ENCODE measurements at places on chromosomes 3 and 15.

DNA sequence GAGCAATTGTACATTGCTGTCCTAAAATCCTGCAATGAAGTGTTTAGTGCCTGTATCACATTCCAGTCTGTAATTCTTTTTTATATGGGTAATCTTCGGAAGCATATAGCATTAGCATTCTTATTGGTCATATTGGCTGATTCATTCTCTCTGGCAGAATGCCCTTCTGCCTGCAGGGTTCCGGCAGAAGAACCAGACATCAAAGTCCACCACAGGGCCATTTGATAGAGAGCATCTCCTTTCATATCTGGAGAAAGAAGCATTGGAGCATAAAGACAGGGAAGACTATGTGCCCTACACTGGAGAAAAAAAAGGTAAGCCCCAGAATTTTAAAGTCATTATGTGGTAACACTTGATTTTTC, 39.6 kb downstream of the TMOD3 start:
- DNase-seq = no peak

DNA sequence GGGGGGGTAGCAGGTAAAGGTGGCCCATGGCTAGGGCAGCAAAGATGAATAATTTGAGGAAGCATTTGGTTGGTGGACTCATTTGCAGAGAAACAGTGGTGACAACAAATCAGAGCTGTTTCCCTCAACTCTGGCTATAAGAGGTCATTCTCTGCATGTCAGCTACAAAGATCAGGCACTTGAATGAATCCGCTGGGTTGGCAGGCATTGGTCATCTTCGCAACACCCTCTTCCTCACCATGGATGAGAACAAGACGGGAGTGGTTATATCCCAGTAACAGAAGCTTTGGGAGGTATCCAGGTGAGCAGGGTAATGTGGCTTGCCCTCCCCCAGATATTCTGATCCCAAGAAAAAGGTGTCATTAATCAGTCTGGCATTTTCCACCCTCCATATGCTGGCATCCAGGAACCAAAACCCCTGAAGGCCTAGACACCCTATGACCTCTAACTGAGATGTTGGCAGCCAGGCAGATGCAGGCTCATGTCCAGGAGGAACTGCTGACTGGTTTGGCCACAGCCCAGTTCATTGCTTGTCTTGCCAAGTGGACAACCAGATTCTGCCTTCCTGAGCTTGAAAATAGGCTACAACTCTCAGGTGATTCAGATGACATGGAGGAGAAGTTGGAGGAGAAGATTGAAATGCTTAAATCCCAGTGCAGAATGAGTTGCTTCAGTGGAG, 108.9 kb upstream of the TRIM42 start:
- no peak for DNase-seq

- no peak for DNase-seq
These were observed 124.7 kb upstream of the TSPAN3 start for GRCh38 chr15:77195586-77195985.

- no peak for DNase-seq
These were observed 257.2 kb upstream of the TPRG1 start for GRCh38 chr3:188914552-188914951.

GRCh38 chr3:13470894-13471574, 9.1 kb upstream of the HDAC11 start:
- no peak for DNase-seq

GRCh38 chr3:36956155-36956554, 11.3 kb upstream of the TRANK1 start:
- no peak for DNase-seq

DNA sequence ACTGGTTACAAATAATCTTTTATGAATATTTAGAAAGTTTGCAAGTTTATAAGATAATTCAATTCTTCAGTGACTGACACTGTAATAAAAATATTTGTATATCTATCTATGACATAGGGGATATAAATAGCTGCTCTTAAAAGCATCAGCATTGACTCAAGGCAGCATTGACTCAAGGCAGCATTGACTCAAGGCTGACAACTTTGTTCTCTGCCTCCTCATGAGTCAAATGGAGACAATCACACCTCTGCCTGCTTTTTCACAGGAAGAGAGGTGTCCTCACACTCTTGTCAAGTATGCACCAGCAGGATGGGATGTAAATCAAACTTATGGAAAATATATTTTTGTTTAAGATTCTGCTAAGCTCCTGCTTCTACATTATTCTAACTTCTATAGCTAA, 1173.1 kb downstream of the NSUN3 start:
- DNase-seq = no peak

DNA sequence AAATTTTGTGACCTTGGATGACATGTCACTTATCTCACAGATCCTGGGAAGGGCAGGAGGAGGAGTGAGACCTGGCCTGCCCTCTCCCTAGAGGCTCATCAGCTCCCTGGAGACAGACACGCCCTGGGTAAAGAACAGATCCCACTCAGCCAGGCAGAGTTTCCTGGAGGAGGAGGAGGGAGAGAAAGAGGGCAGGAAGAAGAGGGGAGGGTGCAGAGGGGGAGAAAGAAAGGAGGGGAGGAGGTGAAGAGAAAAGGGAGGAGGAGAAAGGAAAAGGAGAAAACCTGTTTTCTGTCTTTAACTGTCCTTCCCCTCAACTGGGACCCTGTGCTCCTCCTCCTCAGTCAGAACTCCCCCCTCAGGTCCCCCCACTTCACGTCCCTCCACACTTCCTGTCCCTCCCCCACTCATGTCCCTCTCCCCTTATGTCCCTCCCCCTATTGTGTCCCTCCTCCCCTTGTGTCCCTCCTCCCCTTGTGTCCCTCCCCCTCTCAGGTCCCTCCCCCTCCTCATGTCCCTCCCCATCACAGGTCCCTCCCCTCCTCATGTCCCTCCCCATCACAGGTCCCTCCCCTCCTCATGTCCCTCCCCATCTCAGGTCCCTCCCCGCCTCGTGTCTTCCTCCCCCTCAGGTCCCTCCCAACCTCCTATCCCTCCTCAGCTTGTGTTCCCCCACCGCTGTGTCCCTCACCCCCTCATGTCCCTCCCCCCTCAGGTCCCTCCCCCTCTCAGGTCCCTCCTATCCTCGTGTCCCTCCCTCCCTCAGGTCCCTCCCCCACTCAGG, 52.3 kb upstream of the CGNL1 start:
- no peak for DNase-seq

GRCh38 chr3:11335056-11335608, 62.9 kb downstream of the ATG7 start:
- DNase-seq = no peak

DNA sequence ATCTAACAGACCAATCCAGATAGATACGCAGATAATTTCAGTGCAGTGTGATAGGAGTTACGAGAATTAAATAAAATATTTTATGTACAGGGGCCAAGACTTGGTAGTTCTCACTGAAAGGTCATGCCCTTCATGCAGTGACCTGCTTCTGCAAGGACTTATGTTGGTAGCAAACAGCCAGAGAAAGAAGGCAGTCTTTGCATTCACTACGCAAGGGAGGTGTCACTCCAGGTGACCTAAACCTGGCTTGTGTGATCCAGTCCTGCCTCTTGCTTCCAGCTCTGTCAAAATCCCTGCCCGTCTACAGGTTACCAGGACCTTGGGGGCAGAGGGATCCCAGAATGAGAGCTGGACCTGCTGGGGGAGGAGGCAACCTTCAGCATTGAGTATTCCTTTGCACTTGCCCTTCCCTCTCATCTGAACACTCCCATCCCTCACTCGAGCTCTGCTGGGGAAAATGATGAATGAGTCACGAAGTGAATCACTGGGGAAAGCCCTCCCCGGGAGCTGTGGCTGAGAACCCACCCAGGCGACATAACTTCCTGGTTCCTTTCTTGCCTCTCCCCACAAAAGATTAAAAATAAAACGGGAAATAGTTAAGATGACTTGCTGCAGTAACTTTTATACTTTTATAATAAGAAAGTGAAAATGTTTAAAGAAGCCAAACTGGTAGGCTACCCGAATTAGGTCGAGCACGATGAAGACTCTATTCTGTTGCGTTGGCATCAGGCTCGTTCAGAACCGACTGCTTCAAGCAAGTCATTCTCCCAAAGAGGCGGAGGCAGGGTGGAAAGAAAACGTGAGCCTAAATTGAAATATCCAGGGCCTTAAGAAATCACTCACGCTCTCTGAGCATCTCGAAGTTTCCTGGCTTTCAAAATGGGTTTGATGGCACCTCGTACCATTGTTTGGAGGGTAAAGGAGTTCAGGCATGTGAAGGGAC, 216.1 kb downstream of the SLCO3A1 start:
- DNase-seq = peak; percentile 28

DNA sequence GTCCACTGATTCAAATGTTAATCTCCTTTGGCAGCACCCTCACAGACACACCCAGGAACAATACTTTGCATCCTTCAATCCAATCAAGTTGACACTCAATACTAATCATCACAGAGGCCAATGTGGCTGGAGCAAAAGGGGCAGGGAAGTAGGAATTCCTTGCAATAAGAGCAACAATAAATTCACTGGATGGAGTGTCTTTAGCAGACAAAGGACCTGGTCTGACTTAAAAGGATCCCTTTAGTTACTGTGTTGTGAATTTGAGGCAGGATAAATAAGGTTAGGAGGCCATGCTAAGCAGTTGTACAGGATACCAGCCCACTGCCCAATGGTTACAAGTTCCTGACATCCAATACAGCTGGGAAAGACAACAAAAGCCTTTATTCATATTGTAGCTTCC, 12.3 kb upstream of the GFM1 start:
- no peak for DNase-seq

GRCh38 chr3:130316169-130316568, 29.3 kb upstream of the COL6A5 start:
- no peak for DNase-seq

GRCh38 chr3:30248423-30248822, 358.0 kb upstream of the TGFBR2 start:
- DNase-seq = no peak

- DNase-seq = no peak
These were observed 33.3 kb upstream of the PIK3CB start for GRCh38 chr3:138867996-138868395.

DNA sequence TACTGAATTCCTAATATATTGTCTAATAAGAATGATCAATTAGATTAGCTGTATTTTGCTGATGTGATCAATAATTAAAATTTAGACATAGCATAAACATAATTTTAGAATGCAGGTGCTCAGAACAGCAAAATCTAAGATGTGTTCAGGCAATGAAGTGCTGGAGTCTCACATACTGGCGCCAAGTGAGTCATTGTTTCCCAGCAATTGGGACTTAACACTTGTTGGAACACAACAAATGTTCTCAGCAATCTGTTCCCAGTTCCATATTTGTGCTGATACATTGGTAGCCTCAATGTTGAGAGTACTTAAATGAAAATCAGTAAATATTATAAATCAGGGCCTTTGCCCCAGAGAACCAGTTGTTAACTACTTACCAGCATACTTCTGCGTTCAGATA, 619.0 kb downstream of the ROBO1 start:
- no peak for DNase-seq

DNA sequence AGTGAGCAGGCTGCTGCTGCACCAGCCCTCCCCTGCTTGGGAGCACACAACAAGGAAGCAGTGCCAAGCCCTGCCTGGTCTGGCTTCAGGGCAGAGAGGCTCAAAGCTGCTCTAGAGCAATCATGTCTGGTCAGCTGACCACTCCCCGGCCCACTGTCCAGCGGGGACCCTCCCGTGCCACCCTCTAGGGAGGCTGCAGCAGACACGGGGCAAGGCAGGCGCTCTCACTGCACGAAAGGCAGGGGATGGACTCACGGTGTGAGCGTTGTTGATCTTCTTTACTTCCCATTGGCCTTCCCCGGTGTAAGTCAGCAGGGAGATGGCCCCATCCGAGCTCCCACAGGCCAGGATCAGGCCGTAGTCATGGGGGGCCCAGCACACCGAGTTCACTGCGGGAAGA, 9.2 kb downstream of the SEC13 start:
- no peak for DNase-seq

GRCh38 chr3:125149462-125149861, 63.1 kb downstream of the SLC12A8 start:
- DNase-seq = no peak

GRCh38 chr15:39376371-39376909, 204.4 kb upstream of the THBS1 start:
- no peak for DNase-seq

DNA sequence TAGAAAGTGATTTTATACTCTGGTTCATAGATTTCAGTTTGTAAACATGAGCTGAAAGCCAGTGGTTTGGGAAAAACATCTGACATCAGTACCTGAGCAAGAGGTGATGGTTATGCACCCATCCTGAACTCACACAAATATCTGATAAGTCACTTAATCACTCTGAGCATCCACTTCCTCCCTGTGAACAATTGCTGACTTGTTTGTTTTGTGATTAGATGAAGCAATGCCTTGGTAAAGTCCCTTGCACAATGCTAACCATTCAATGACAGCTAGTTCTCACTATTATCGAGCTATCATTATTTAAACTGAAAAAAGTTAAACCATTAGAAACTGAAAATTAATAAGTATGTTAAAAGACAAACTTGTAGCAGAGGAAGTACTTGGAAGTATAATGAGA, 303.0 kb downstream of the PLOD2 start:
- no peak for DNase-seq

GRCh38 chr3:131794766-131795388, 239.9 kb downstream of the CPNE4 start:
- no peak for DNase-seq

- no peak for DNase-seq
These were observed 255.4 kb upstream of the UBE2E1 start for GRCh38 chr3:23550402-23550801.

GRCh38 chr3:14577897-14578296, 37.8 kb upstream of the GRIP2 start:
- DNase-seq = no peak

GRCh38 chr3:65020281-65021160, 332.7 kb upstream of the ADAMTS9 start:
- DNase-seq = no peak

GRCh38 chr15:70316059-70316600, 218.4 kb upstream of the TLE3 start:
- no peak for DNase-seq

DNA sequence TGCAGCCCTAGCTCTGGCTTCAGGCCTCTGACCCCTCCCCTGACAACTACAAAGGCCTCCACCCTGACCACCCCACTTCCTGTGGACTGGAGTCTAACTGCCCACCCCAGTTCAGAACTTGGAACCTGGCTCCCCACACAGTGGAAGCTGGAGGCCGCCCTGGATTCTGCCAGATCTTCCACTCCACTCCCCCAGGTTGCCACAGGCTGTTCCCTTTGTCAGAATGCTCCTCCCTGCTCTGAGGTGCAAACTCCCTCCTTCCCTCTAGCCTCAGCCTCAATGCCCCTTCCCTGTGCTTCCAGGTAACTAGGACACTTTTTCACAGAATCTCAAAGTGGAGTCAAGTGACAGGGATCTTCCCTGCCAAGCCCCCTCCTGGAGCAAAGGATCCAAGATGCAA, 62.8 kb upstream of the TMEM115 start:
- no peak for DNase-seq

DNA sequence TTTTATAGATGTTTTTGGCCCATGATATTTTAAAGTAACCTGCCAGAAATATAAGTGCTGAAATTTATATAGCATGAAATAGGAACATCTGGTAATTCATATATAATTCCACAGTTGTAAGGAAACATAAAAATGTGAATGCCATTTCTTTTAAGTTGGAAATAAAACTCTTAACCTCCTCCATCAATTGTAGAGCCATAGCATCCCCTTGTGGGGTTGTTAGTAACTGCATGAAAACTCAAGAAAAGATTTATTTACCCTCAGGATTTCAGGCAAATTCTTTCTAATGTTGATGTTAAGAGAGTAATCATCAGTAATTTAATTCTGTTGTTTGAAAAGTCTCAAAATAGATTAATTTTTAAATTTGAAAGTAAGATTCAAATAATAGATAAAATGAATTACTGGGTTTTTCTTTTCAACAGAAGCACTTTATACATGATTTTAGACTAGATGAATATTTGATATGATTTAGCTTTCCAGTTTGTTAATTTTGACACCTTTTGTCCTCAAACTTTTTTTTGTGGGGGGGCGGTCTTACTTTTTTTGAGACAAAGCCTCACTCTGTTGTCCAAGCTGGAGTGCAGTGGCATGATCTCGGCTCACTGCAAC, 74.7 kb downstream of the RASA2 start:
- DNase-seq = peak; percentile 32

Measured in activated CD4-positive, alpha-beta memory T cell treated with anti-CD3 and anti-CD28 coated beads, Interleukin-2, amount 10 ng/mL, durations not matched to agents 7 days and 5 days (primary cell).